T1000 (cell line): ENCODE measurements at places on chromosomes 1 and 21.

DNA sequence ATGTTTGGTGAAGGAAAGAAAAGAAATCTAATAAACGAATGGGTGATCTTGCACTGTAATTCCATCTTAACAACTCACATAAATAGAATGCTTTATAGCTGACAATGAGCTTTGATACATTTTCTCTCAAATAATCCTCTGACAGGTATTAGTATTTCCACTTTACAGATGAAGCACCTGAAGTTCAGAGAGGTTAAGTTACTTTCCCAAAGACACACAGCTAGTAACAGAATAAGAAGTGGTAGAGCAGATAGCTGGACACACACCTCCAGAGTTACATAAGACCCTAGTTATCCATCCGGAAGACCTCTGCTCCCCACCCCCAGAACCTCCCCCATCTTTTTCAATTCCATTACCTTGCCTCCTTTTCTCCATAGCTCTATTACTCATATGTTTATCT, 213.3 kb upstream of the ZC3H12A start:
- no peak for DNase-seq

DNA sequence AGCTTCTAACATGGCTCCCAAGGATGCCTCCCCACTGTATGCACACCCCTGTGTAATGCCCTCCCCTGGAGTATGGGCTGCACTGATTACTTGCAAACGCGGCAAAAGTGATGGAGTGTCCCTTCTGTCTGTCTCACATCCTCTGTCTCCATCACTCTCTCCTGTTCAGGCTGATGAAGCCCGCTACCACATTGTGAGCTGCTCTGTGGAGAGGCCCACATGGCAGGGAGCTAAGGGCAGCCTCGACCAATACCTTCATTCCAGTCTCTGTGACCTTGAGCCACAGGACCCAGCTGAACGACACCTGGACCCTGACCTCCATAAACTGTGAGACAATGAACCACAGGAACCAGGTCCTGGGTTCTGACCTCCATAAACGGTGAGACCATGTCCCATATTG, 154.1 kb upstream of the ETV3 start:
- DNase-seq = no peak

DNA sequence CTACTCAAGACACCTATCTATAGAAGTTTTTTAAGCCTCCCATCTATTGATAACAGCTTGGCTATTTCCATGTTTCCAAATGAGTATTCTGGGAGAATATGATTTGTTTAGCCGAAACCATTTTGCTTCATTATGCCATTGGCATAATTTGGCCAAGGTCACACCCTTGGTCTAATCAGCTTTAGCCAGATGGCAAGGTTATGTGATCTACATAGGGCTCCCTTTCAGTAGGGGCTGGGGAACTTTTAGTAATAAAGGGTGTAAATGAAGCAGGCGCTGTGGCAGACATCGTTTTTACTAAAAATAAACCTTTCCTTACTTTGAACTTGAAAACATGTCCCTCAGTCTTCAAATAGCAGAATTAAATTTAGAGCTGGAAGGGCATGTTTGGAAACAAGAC, 3.0 kb upstream of the PDC start:
- no peak for DNase-seq

DNA sequence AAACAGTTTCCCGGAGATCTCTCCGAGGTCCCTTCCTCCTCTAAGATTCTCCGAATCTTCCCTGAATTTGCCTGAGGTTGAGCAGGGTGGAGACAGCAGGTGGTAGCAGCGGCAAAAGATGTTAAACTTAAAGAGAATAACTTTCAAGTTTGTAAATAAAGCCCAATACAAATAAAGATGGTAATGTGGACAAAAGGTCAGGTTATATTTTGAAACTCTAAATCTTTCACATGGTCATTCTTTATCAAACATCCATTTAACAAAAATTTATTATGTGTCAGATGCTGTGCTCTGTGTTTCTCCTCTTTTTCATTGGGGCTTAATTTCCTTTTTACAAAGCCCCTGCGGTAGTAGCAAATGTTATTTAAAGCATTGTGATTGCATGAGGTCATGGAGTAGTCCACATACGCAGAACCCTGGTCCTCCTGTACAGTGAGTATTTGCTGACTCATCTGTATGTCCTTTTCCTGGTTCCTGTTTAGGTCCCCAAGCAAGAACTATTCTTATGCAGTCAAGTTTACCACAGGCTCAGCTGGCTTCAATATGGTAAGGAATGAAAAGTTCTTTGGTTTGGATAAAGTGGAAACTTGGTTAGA, 119.2 kb downstream of the ITSN1 start:
- peak; percentile 57 for DNase-seq

- no peak for DNase-seq
Observed at GRCh38 chr1:45669859-45670655, 16.3 kb downstream of the GPBP1L1 start.

GRCh38 chr1:224175617-224176016, 7.4 kb upstream of the DEGS1 start:
- no peak for DNase-seq

DNA sequence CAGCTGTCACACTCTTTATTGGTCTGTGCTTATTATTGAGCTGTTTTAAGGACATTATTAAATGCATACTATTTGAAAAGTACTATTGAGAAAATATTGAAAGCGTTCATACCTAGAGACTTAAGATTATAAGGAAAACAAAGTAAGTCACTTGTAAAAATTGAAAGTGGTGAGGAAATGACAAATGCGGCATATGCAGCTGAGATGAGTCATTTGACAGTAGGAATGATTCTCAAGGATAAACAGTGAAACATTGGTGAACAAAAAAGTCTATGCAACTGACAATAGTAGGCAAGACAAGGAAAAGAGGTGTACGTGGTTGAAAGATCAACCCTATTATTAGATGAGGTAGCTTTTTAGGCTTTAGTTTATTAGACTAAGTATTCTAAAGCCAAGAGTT, 82.6 kb upstream of the MAP10 start:
- DNase-seq = no peak

- no peak for DNase-seq
Observed at GRCh38 chr1:101128211-101128727, 102.7 kb upstream of the DPH5 start.

DNA sequence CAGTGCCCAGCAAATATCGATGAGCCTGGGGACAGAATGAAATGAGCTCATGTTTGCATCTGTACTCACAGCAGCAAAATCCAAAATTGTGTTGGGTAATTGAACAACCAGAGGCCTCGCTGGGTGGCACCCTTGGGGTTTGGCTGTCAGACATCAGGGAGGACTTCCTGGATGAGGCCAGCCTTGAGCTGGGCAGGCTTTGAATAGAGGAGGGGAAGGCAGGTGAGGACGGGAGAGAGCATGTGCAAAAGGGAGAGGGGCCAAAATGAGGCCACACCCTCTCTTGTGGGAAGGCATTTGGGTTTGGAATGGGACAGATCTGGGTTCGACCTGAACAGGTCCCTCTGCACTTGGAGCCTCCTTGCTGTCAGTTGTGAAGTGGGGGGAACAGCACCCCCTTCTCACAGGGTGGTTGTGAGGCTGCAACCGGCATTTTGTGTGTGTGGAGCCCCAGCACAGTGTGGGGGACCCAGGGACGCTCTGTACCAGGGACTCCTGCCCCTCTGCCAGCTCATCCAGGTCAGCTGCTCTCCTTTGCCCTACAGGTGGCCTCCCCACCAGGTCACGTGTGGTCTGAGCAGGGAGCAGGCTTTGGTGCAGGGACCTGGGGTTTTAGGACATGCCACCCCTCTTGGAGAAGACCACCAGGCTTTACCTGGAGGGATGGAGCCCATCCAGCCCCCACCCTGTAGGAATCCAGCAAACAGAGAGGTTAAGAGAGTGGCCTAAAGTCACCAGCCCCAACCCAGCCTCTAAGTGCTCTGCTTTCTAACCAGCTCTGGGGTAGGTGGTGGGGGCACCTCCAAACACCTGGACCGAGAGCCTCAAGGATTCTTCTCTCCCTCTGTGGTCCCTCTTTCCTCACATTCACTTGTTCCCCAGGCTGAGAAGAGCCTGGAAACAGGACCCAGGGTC, 521.8 kb downstream of the PTPRU start:
- no peak for DNase-seq

- peak; percentile 48 for DNase-seq
Observed at GRCh38 chr1:157992031-157992832, 1.2 kb upstream of the KIRREL1 start.

GRCh38 chr21:14550135-14550534, 4.0 kb upstream of the SAMSN1 start:
- DNase-seq = no peak

DNA sequence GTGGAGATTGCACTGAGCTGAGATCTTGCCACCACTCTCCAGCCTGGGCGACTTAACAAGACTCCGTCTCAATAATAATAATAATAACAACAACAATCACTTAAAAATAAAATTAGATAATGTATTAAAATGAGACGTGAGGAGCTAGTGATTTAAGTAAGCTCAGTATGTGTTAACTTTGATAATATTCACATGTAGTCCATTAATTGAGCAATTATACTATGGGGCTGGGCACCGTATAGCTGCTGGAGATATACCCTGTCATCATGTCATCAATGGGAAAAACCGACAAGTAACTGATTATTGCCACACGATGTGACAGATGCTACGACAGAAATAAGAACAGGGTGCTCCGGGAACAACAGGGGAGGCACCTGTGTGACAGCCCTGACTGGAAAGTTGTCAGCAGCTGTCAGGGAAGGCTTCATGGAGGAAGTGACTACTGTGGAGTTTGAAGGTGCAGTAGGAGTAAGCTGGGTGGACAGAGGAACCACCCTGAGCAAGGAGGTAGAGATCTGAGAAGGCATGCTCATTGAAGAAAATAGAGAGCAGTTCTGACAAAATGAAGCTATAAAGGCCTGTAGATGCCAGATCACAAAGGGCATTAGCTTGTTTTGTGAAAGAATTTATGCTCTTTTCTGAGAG, 924 bp upstream of the CAMSAP2 start:
- DNase-seq = no peak

DNA sequence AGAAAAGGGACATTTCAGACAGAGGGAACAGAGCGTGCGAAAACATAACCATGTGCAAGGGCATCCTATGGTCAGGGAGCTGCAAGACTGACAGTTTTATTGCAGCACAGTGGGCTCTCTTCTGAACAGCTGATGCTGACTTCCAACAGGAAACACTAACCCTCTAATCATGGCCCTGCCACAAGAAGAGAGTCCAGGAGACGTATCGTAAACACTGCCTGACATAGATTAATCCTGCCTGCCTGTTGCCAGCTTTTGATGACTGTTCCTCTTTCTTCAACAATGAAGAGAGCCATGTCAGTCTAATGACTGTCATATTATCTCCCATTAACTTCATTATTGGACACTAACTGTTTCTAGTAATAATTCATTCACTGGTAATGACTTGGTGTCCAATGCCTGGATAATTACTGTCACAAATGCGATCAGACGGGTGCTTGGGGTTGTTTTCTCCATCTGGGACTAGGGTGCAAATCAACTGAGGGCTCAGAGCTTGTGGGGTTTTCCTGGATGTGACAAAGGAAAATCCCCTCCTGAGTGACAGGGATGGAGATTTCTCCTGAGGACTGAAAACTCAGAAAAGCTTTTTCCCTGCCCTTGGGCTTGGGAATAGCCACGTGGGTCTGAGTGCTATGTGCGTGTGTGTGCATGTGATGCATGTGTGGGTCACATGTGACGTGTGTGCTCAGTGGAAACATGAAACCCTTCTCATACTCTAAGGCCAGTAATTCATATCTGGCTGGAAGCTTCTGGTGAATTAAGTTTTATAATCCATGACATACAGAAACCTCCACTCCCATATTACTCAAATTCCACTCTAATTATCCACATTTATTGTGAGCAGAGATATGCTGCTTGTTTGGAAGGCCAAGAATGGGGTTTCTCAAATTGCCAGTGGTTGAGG, 144.0 kb upstream of the PLXNA2 start:
- DNase-seq = no peak

- DNase-seq = no peak
Observed at GRCh38 chr1:95067062-95067461, 5.7 kb downstream of the ALG14 start.

DNA sequence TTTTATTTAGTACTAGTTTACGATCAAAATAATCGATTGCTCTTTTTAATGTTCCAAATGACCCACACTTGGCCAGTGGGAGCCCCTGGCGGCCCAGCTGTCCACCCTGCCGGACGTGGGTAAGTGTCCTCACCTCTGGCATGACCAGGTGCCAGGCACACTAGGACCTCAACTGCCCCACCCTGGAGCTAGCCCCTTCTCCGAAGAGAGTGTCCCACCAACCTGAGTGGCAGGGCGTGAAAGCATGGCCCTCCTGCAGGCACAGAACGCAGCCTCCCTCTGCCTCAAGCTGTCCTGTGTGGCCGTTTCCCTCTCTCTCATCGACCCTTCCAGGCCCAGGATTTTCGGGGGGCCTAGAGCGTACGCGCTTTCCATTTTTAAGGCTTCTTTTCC, 32.9 kb upstream of the AGPAT3 start:
- no peak for DNase-seq

- DNase-seq = peak; percentile 28
Observed at GRCh38 chr1:206579747-206580437, 32.4 kb downstream of the EIF2D start.

DNA sequence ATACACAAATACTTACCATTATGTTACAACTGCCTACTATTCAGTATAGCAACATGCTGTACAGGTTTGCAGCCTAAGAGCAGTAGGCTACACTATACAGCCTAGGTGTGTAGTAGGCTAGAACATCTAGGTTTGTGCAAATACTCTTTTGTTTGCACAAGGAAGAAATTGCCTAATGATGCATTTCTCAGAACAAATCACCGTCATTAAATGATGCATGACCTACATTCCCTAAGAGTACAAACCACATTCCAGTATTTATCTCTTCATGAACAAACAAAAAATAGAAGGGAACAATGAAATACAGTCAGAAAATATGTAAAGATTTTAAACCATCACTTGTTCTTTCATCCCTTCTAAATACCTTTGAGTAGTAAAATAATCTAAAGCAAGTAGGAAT, 109.7 kb upstream of the HP1BP3 start:
- no peak for DNase-seq

GRCh38 chr1:29470788-29471119, 234.4 kb downstream of the PTPRU start:
- DNase-seq = no peak

DNA sequence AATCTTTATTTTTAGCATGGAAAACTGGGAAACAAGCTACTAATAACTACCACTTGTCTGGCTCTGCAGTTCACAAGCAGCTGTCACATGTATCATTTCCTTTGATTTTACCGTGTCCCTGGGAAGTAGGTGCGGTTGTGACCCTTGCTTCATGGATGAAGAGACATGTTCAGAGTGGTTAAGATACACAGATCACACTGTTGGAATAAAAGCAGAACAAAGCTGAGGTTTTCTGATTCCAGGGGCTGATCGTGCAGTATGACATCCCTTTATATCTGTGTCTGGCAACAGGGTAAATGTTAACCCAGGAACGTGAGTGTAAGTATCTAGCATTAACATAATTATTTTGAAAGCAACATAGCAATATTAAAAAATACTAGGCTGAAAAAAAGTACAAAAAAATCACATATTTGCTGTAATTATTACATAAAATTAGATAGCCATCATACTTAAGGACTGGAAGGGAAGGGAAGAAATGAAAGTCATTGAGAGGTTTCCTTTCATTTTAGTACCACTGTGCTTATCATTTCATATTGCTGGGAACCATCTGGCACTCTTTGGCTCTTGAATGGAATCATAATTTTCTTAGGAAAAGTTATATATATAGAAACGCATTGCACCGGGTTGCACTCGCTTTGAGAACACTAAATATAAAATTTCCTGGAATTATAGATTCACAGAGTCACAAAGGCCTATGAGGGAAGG, 62.8 kb upstream of the PAXBP1 start:
- no peak for DNase-seq

GRCh38 chr1:93352376-93352775, 6.7 kb downstream of the DR1 start:
- no peak for DNase-seq
